ENCODE measurements at places on chromosomes 3 and 15.

DNA sequence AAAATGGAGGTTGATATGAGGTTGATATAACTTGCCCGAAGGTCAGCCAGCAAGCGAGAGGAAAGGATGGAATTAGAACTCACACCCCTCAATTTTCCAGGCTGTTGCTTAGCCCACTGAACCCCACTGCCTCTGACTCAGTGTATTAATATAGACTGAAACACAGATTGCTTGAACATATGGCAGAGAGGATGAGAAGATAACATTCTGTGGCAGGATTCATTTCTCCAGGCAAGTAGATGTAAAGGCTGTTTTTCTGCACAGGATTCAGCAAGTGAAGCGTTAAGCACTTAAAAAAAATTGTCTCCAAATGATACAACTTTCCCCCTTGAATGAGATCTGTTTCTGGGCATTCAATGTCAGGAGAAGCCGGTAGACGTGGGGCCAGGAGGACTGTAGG, 335.2 kb downstream of the GAP43 start:
- no peaks in the 10 kb centered on the region for H3K36me3 ChIP-seq
- H3K4me1 ChIP-seq = no peaks in the 10 kb centered on the region
- H3K27me3 ChIP-seq = no peaks in the 10 kb centered on the region
- DNase-seq = no peak

- H3K4me1 ChIP-seq = no peaks in the 10 kb centered on the region
- H3K4me3 ChIP-seq = no peak overlapping the region
- H3K36me3 ChIP-seq = peaks cover 17% of the 10 kb centered on the region
- DNase-seq = no peak
These were observed 43.7 kb upstream of the MAPKBP1 start for GRCh38 chr15:41730543-41730942.

DNA sequence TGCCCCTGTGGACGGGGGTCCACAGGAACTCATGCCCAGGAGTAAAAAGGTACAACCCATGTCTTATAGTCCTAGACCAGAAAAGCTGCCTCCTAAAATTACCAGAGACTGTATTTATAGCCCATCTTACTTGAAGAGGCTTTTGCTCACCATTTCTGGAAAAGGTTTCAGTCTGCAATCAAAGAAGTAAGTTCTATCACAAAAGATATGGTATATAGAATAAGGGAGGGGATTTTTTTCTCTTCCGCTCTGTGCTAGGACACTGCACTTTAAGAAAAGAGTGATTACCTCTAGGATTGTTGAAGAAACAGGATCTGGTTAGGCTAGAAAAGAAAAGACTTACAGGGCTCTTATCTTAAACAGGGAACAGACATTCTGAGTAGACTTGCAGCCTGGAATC, 2.6 kb downstream of the SSUH2 start:
- no peak overlapping the region for H3K27ac ChIP-seq
- DNase-seq = no peak
- H3K27me3 ChIP-seq = no peaks in the 10 kb centered on the region
- H3K36me3 ChIP-seq = no peaks in the 10 kb centered on the region
- no peaks in the 10 kb centered on the region for H3K4me1 ChIP-seq

- peak; percentile 66 for DNase-seq
- peak overlapping the region; percentile 31 for H3K4me3 ChIP-seq
- H3K27ac ChIP-seq = peak overlapping the region; percentile 13
- peaks cover 29% of the 10 kb centered on the region for H3K4me1 ChIP-seq
- no peaks in the 10 kb centered on the region for H3K27me3 ChIP-seq
These were observed 267.0 kb downstream of the PLCL2 start for GRCh38 chr3:17151598-17152373.

DNA sequence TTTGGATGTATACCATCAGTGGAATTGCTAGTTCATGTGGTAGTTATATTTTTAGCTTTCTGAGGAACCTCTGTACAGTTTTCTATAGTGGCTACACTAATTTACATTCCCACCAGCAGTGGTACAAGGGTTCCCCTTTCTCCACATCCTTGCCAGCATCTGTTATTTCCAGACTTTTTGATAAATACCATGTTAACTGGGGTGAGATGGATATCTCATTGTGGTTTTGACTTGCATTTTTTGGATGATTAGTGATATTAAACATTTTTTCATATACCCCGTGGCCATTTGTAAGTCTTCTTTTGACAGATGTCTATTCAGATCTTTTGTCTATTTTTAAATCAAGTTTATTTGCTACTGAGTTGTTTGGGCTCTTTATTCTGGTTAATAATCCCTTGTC, 455.6 kb upstream of the RARB start:
- no peaks in the 10 kb centered on the region for H3K36me3 ChIP-seq
- no peaks in the 10 kb centered on the region for H3K4me1 ChIP-seq
- no peak for DNase-seq
- H3K27me3 ChIP-seq = no peaks in the 10 kb centered on the region

- H3K4me1 ChIP-seq = no peaks in the 10 kb centered on the region
- no peak for DNase-seq
- H3K4me3 ChIP-seq = no peak overlapping the region
- H3K36me3 ChIP-seq = no peaks in the 10 kb centered on the region
- no peaks in the 10 kb centered on the region for H3K27me3 ChIP-seq
These were observed 743.0 kb upstream of the CBLB start for GRCh38 chr3:106611841-106612240.

- H3K36me3 ChIP-seq = no peaks in the 10 kb centered on the region
- no peak overlapping the region for H3K4me3 ChIP-seq
- DNase-seq = no peak
- no peak overlapping the region for H3K27ac ChIP-seq
- no peaks in the 10 kb centered on the region for H3K27me3 ChIP-seq
These were observed 120.3 kb downstream of the RAP2B start for GRCh38 chr3:153282355-153282754.

GRCh38 chr15:34472947-34473346, 35.3 kb upstream of the GOLGA8A start:
- no peak overlapping the region for H3K4me3 ChIP-seq
- H3K27ac ChIP-seq = no peak overlapping the region
- H3K4me1 ChIP-seq = no peaks in the 10 kb centered on the region
- no peaks in the 10 kb centered on the region for H3K36me3 ChIP-seq
- no peaks in the 10 kb centered on the region for H3K27me3 ChIP-seq
- no peak for DNase-seq

GRCh38 chr15:43165801-43166325, 19.3 kb upstream of the CCNDBP1 start:
- no peak for DNase-seq
- H3K4me1 ChIP-seq = no peaks in the 10 kb centered on the region
- no peak overlapping the region for H3K4me3 ChIP-seq
- no peaks in the 10 kb centered on the region for H3K27me3 ChIP-seq

GRCh38 chr3:9032231-9032777, 69.0 kb upstream of the RAD18 start:
- no peaks in the 10 kb centered on the region for H3K36me3 ChIP-seq
- H3K4me3 ChIP-seq = no peak overlapping the region
- no peaks in the 10 kb centered on the region for H3K4me1 ChIP-seq
- H3K27me3 ChIP-seq = no peaks in the 10 kb centered on the region
- no peak overlapping the region for H3K27ac ChIP-seq

All from CD8-positive, alpha-beta memory T cell (primary cell).